GM23338 (cell line): ENCODE measurements at places on chromosomes 6 and 20.

DNA sequence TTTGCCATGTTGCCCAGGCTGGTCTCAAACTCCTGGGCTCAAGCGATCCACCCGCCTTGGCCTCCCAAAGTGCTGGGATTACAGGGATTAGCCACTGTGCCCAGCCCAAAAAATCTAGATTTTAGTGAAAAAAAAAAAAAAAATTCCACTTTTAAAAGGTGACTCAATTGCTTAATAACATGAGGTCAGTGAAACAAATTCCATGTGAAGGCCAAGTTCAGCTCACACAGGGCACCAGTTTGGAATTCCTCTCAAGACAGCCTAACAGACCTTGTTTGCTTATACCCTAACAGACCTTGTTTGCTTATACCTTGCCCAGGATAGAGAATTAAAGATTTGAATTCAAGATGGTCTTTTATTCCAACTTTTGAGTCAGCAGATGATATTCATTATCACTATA is 5.1 kb downstream of the RRBP1 start:
- no peak for DNase-seq

- DNase-seq = no peak
Observed at GRCh38 chr6:113920663-113921267, 50.2 kb downstream of the HDAC2 start.

GRCh38 chr20:50272724-50273446 is 82.3 kb downstream of the CEBPB start:
- DNase-seq = no peak

GRCh38 chr6:155771822-155772221 is 316.2 kb upstream of the NOX3 start:
- DNase-seq = no peak

- no peak for DNase-seq
Observed at GRCh38 chr6:167547751-167548150, 222.9 kb downstream of the TTLL2 start.
